ENCODE measurements at places on chromosomes 3 and 15.

- DNase-seq, result no peak
Observed at GRCh38 chr15:83305704-83306291, 21.3 kb upstream of the BNC1 start.

- DNase-seq, result no peak
Observed at GRCh38 chr3:58246148-58247047, 8.8 kb downstream of the ABHD6 start.

GRCh38 chr15:41901431-41901830 lies 7.6 kb upstream of the SPTBN5 start:
- no peak for DNase-seq

GRCh38 chr3:134255404-134255803 lies 4.7 kb upstream of the RYK start:
- no peak for DNase-seq

DNA sequence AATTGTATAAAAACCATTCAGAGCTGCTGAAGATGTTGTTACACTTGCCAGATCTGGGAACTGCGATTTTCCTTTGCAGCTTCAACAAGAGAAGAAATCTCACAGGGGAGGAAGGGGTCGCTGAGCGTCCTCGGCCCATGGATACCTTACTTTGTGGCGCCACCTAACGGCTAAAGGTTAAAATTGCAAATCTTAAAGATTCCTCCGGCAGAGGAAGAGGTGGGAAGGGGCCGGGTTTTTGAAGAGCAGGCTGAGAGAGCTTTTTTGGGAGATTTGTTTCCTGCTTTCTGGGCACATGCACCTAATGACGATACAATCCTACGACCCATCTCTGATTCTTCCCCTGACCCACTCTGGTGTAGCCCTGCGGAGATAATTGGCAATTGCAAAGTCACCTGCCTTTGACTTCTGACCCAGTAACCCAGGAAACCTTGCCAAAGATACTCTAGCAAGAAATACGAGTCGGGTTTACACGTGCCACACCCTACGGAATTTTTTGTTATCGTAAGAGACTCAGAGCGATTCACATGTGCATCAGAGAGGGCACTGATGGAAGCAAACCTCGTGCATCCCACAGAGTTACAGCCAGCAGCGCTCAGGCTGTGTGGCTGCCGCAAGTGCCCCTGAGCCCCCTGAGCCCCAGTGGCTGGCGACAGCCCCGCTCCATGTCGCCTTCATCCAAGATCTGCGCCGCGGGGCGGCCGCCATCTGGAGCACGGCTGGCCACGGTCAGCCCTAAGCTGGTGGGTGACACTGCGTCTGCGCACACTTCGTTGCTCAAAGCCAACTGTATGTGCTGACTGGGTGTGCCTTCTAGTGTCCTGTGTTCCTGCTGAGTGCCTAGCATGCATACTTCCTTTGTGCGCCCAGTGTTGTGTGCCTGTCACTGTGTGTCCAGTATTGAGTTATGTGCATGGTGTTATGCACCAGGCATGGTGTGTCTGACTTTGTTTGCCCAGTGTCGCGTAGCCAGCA lies 55.2 kb upstream of the CHRNA7 start:
- DNase-seq, result no peak

DNA sequence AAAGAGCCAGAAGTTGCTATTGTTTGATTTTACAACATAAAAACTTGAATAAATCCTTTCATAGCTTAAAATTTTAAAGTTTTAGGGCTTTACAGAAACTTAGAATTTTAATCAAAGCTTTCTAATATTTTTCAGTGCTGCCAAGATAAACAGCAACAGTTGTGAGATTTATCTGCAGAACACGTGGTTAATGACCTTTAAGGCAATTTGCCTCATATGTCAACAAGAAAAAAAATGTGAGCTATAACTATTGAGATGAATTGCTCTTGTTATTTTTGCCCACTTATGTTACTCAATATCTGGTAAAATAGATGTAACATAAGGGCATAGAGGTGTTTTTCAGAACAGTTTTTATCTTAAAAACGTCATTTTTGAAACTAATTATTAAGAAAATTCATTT lies 96.7 kb upstream of the NECTIN3 start:
- no peak for DNase-seq

GRCh38 chr15:66144978-66145725 lies 108.4 kb downstream of the MEGF11 start:
- no peak for DNase-seq

- DNase-seq, result no peak
Observed at GRCh38 chr3:32421991-32422859, 30.6 kb downstream of the CMTM7 start.

DNA sequence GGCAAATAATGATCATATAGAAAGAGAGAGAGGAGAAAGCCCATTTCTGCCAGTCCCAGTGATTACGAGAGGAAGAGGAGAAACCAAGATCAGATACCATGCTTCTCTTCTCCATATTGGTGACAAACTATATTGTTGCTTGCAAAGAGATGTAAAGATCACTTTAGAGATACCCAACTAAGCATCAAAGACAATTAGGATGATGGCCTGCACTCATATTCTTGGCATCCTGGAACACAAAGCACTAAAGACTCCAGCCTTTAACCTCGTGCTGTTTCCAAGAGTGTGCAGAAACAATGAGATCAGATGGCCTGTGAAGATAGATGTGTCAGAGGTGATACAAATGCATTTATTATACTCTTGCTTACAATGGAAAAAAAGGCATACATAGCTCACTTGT lies 170.7 kb upstream of the TP63 start:
- DNase-seq, result no peak

- peak; percentile 51 for DNase-seq
Observed at GRCh38 chr15:44711743-44712345, 527 bp downstream of the B2M start.

DNA sequence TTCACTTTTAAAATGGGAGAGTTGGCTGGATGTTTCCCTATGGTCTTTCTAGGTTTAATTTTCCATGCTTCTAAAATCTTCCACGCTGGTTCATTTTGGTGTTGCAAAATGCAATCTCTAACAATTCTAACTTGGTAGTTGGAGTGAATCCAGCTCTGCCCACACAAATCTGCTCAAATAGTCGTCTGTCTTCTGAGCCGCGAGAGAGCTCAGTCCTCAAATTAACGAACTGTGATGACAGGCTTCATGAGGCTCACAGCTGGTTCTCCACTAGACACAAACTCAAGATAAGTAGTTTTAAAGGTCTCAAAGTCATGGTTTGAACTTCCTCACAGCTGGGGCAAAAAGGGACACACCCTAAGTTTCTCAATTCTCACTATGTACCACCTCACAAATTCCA lies 178.6 kb upstream of the LYSMD4 start:
- DNase-seq, result no peak

GRCh38 chr3:89577637-89578530 lies 470.5 kb downstream of the EPHA3 start:
- no peak for DNase-seq

GRCh38 chr15:57290187-57290586 lies 86.1 kb upstream of the CGNL1 start:
- no peak for DNase-seq

GRCh38 chr15:100191161-100191560 lies 150.6 kb downstream of the ADAMTS17 start:
- no peak for DNase-seq

DNA sequence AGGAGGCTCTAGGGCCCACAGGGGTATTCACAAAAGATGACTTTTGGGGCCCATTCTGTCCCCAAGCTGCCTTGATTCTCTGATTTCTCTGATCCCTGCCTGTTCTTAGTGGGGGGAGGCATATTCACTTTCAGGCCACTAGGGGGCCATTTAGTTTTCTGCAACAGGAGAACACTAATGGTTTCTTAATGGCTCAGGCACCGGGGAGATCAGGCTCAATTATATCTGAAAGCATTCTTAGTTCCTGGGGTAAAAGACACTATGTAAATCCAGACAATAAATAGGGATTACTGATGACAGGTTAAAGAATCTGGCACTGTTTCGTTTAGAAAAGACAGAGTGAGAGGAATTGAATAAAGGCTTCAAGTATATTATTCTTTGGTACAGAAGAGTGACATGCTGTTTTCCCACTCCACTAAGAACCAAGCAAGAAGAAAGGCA lies 2.5 kb upstream of the INAFM2 start:
- DNase-seq, result peak; percentile 23

GRCh38 chr3:32383136-32383711 lies 8.4 kb upstream of the CMTM7 start:
- DNase-seq, result no peak

DNA sequence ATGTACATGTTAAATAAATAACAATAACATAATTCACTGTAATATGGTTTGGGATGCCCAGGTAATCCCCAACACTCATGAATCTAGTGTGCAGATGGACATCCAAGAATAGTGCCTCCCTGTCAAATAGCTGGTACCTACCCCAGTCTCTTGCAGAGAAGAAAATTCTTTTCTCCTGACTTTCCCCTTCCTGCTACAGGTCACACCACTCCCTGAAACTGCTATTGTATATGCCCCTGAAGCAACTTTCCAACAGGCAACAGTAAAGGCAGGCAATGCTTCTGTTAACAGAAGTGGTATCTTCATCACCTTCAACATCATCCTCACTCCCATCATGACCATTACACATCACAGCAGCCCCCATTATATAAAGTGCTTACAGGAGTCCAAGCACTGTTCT lies 431.6 kb downstream of the MAGI1 start:
- DNase-seq, result no peak

DNA sequence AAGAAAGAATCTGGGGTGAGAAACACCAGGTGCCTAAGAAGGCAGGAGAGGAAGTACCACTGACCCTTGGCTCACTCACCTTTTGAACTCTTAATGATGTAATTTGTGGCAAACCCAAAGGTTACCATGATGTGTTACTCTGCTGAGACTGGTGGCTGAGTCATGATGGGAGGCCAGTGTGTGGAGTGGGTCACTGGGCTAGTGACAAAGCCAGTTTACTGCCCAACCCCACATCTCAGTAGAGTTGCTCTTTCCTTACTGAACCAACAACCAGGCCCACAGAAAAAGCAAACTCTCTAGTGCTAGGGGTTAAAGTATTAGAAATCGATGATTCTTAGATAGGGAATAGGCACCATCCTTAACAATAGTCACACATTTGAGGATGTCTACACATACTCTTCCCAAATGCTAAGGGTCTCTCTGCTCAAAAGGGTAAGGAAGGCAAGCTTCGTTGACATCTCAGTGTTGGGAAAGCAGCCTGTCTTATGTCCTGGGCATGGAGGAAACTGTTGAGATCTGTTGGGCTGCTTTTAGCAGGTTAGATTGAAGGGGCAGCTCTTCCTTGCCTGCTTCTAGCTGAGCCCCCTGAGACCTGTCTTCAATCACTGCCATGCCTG lies 3.1 kb downstream of the RBP2 start:
- no peak for DNase-seq

- no peak for DNase-seq
Observed at GRCh38 chr3:94356581-94356980, 293.7 kb downstream of the NSUN3 start.

DNA sequence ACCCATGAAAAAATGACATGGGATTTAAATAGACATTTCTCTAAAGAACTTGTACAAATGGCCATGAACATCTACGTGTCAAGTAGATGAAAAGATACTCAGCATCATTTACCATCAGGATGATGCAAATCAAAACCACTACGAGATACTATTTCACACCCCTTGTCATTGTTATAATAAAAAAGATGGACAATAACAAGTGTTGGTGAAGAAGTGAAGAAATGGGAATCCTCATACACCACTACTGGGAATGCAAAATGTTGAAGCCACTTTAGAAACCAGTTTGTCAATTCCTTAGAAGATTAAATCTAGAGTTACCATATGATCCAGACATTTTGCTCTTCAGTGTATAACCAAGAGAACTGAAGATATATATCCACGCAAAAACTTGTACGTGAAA lies 57.9 kb downstream of the TIMP4 start:
- no peak for DNase-seq

- no peak for DNase-seq
Observed at GRCh38 chr3:42094128-42094527, 3.0 kb downstream of the TRAK1 start.

DNA sequence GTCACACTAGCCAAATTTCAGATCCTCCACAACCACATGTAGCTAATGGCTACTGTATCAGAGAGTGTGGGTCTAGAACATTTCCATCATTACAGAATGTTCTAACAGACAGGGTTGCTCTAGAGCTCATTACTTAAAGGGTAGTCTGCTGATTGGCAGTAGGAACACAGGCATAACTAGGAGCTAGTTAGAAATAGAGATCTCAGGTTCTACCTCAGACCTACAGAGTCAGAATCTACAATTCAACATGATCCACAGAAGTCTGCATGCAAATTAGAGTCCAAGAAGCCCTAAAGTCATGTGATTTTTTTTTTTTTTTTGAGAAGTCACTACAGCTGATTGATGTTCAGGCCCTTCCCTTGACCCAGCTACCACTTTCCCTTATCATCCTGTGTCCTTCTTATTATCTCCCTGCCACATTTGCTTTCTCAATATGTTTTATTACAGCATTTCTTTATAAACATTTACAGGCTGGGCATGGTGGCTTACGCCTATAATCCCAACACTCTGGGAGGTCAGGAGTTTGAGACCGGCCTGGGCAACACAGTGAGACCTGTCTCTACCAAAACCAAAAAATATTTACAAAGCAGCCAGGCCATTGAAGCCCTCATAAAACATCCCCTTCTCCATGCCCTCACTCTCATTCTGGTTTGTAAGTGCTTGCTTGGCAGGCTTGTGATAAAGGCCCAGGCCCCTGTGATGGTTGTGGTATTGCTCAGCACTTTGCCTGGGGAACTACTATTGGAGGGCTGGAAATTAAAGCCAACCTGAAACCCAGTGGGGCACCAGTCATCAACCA lies 3.8 kb upstream of the ABHD5 start:
- no peak for DNase-seq

- DNase-seq, result no peak
Observed at GRCh38 chr15:58608129-58608590, 141.3 kb downstream of the ADAM10 start.

- no peak for DNase-seq
Observed at GRCh38 chr3:49019941-49020329, 1.6 kb upstream of the DALRD3 start.

DNA sequence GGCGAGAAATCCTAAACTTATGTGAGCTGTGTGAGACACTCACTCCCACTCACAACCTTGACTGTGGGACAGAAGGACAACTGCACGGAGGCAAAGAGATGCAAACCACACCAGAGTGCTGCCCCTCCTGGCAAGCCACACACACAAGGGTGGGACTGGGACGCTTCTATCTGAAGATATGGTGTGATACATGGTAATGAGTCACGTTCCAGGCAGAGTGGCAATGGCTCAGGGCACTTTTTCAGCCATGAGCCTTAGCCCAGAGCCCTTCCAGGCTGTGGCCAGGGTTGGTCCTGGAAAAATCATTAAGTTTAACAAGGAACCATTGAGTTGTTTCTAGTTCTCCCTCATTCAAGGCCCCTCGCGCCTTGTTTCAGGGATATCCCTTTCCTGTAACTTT lies 56.1 kb downstream of the WNT5A start:
- DNase-seq, result no peak

- no peak for DNase-seq
Observed at GRCh38 chr3:126782536-126782935, 78.5 kb downstream of the CHCHD6 start.

DNA sequence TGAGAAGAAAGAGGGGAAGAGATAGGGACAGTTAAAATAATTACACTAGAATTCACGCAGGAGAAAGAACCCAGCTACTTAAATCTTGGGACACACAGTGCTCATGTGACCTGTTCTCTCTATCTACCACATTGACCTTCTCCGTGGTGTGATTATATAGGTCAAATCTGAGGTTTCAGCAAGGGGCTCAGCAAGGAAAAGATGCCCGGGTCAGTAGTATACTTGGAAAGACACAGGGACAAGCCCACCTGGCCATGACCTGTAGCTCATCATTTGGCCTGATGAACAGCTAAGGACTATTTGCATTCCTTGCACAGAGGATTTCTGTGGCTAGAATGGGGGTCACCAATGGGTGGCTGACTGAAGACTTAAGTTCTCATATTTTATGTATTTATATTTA lies 71.9 kb downstream of the SSR3 start:
- no peak for DNase-seq

Measured in T-helper 9 cell (primary cell).